ENCODE measurements at places on chromosomes 12 and 14.

- H3K4me3 ChIP-seq = no peak overlapping the region
- H3K27ac ChIP-seq = no peak overlapping the region
- H3K36me3 ChIP-seq = no peaks in the 10 kb centered on the region
- no peaks in the 10 kb centered on the region for H3K4me1 ChIP-seq
Observed at GRCh38 chr14:51453869-51454268, 197.8 kb upstream of the FRMD6 start.

GRCh38 chr14:56002876-56003625 lies 115.2 kb upstream of the PELI2 start:
- H3K27me3 ChIP-seq = 0 out of 3 replicates have a peak, but pooled peaks cover 4% of the 10 kb centered on the region
- no peak overlapping the region for H3K27ac ChIP-seq
- no peak overlapping the region for H3K4me3 ChIP-seq

- no peak overlapping the region for H3K4me3 ChIP-seq
- H3K36me3 ChIP-seq = no peaks in the 10 kb centered on the region
- no peaks in the 10 kb centered on the region for H3K27me3 ChIP-seq
- H3K4me1 ChIP-seq = no peaks in the 10 kb centered on the region
Observed at GRCh38 chr14:44701563-44702263, 194.6 kb upstream of the FSCB start.

GRCh38 chr14:38663382-38663781 lies 407.5 kb upstream of the CLEC14A start:
- H3K27ac ChIP-seq = no peak overlapping the region
- no peak overlapping the region for H3K4me3 ChIP-seq
- H3K36me3 ChIP-seq = no peaks in the 10 kb centered on the region
- no peaks in the 10 kb centered on the region for H3K27me3 ChIP-seq
- no peaks in the 10 kb centered on the region for H3K4me1 ChIP-seq

DNA sequence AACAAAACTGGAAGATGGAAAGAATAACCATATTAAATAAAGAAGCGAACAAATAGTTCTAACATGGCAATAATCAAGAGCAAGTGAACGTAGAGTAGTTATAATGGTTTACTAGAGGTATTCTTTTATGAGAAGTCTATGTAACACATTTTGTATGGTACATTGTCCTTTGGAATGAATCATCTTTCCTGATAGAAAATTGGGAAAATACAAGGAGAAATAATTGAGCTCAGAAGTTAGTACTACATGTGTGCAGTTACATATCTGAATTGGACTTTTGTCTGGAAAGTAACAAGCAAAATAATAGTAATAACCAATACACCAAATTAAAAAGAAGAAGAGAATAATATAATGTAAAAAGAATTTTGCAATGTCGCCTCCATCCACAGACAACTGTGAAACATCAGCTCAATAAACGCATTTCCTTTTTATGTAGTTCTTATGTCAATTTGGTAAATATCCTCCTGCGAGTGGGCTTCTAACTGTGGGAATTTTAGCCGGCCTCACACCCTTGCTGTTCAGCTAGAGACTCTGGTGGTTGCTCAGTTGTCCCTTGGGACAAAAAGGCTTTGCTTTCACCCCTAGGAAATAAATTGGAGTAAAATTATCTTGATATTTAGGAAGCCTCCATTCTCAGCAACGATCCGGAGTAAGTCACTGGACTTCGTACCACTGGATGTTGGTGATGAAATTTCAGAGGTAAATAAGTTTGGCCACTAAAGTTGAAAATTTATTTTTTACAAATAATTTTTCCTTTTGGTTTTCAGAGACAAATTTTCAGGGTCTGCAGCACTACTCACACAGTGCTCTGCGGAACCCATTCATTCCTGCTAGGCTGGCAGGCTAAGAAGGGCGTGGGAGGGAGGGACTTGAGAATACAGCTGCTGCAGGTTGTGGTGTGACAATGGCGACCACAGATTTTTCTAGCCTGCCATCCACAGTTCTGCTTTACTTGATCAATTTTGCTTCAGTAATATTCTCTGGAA lies 1.1 kb upstream of the TUBA1A start:
- DNase-seq = no peak
- no peak overlapping the region for H3K4me3 ChIP-seq
- H3K4me1 ChIP-seq = no peaks in the 10 kb centered on the region
- no peak overlapping the region for H3K27ac ChIP-seq

GRCh38 chr12:31035226-31035625 lies 38.4 kb upstream of the DDX11 start:
- H3K36me3 ChIP-seq = no peaks in the 10 kb centered on the region
- no peaks in the 10 kb centered on the region for H3K4me1 ChIP-seq
- H3K27ac ChIP-seq = no peak overlapping the region
- no peaks in the 10 kb centered on the region for H3K27me3 ChIP-seq

All from HepG2 (cell line).